Psoas muscle (tissue), 8 donors: ENCODE measurements at places on chromosomes 16 and 17. TPM values are rescaled to one million over a fixed set of nuclear protein-coding genes. Genes with fewer than 3 reads are reported as not detected.

DNA sequence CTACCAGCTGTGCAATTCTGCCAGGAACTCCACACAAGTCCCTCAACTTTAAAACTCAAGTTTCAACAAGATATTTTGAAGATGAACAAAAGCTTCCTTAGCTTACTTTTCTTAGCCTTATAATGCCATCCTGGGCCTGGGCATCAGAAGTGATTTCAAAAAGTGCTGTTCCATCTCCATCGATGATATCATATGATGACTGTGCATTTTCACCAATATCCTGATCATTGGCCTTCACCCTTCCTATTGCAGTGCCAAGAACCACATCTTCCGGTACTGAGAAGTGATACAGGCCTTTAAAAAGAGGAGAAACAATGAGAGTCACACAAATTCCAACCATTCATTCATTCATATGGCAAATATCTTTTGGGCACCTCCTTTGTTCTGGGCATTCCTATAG, 215.4 kb downstream of the CDH8 start:
- DNase-seq, result no peak

Gene OR4D1
- total RNA-seq, result not detected

DNA sequence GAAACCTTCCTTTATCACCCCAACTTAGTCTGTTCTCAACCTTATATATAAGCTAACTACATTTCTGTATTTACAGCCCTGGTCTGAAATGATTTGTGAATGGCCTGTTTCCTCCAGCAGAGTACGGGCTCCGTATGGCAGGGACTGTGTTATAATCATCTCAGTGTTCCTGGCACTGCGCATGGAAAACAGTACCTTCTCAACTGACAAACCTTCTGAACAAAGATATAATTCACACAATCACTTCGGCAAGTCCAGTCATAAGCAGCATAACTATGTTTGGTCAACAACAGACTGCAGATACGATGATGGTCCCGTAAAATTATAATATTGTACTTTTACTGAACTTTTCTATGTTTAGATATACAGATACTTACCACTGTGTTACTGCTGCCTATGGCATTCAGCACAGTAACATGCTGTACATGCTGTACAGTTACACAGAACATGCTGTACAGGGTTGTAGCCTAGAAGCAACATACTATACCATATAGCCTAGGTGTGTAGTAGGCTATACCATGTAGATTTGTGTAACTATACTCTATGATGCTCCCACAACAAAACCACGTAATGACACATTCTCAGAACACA, 30.0 kb downstream of the ANKFY1 start:
- DNase-seq, result no peak

Gene HOXB5
- total RNA-seq, result 0.71 TPM

- peak; percentile 72 for DNase-seq
Measured at GRCh38 chr17:8300627-8301242, 5.5 kb upstream of the SLC25A35 start.

DNA sequence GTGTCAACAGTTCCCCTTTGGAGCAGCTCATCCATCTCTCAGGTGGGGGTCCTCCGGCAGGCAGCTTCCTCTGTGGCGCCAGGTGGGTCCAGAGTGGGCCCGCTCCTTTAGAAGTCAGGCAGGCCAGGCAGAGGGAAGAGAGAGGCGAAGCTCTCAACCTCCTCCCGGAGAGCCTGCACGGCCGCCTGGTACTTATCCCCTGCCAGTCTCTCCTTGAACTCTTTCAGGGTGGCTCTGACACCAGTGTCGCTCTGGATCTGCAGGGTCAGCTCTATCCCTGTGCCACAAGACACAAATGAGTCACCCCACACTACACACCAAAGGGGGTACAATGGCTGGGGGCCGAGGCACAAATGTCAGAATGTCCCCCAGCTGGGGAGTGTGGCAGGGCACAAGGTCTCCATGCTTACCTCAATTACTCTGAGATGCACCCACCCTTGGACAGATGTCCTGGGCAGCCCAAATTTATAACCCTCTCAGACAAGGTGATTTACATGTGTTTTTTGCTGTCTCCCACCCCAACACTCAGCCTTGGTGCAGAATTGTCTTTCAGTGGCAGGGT, 13.6 kb downstream of the SMCR8 start:
- no peak for DNase-seq

- no peak for DNase-seq
Measured at GRCh38 chr17:45902892-45903346, 8.6 kb downstream of the MAPT start.

Gene ABI3
- total RNA-seq, result 3.8 TPM

Gene ACLY
- 20.2 TPM for total RNA-seq
